ENCODE measurements at places on chromosomes 2 and 18.

DNA sequence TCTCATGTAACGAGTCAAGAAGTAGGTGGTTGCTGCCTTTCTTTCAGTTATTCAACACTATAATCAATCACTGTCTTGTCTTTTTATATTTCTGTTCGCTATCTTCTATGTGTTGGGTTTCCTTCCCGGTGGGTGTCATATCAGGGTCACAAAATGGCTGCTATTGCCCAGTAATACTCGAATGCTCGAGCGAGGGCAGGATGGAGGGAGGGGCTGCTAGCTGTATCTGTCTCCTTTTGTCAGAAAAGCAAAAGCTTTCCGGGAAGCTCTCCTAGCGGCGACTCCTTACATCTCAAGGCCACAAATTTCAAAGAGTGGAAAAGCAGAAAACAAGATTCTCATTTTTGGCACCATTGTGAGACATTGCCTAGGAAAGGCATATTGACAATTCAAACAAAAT, 16.4 kb upstream of the GALNT3 start:
- DNase-seq, result no peak

DNA sequence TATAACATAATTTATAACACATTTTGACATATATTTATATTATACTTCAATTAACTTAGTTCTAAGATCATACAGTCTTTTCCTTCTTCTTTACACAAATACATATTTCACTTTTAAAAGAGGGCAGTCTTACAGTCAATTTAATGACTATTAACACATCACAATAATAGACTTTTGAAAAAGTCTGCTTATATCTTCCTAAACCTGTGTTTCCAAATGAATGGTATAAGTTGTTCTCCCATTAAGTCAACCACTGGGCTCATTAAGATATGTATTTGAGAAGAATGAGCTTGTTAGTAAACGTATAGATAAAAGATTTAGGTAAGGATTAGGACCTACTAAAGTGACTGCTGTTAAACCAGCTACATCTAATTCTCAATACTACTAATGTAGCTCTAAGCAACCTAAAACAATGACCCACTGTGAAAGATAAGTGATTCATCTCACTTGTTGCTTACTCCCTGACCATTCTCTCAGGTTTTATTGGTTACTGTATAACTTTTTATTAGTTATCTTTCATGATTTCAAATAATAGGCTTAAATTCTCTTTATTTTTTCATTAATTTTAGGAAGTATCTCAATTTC, 27.0 kb downstream of the SLC40A1 start:
- no peak for DNase-seq

GRCh38 chr2:16008331-16008850, 68.0 kb downstream of the MYCN start:
- no peak for DNase-seq

- DNase-seq, result no peak
Measured at GRCh38 chr2:86783615-86784339, 6.9 kb downstream of the CD8A start.

GRCh38 chr2:156864325-156864724, 393.2 kb upstream of the GALNT5 start:
- DNase-seq, result no peak

GRCh38 chr18:36821681-36822080, 7.1 kb downstream of the TPGS2 start:
- DNase-seq, result no peak

DNA sequence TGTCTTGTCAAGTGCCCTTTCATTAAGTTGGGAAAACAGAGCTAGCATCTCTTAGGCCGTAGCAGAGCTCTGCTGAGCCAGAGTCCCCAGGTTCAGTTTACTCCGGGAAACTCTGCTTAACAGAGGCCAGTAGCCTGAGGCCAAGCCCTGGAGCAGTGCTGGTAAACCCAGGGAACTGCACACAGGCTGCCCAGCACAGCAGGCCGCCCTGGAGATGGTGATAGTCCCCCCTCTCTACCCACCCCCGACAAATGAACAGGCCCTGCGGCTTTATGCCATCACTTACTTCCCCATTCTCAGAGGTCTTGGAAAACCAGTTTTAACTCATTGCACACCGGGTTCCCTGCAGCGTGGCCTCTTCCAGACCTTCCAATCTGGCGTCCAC, 3.5 kb downstream of the CNNM4 start:
- peak; percentile 75 for DNase-seq

- no peak for DNase-seq
Measured at GRCh38 chr2:20207051-20207450, 17.9 kb downstream of the SDC1 start.

GRCh38 chr2:191748528-191749180, 70.7 kb downstream of the NABP1 start:
- no peak for DNase-seq

GRCh38 chr2:196249860-196250259, 78.5 kb upstream of the STK17B start:
- peak; percentile 50 for DNase-seq

DNA sequence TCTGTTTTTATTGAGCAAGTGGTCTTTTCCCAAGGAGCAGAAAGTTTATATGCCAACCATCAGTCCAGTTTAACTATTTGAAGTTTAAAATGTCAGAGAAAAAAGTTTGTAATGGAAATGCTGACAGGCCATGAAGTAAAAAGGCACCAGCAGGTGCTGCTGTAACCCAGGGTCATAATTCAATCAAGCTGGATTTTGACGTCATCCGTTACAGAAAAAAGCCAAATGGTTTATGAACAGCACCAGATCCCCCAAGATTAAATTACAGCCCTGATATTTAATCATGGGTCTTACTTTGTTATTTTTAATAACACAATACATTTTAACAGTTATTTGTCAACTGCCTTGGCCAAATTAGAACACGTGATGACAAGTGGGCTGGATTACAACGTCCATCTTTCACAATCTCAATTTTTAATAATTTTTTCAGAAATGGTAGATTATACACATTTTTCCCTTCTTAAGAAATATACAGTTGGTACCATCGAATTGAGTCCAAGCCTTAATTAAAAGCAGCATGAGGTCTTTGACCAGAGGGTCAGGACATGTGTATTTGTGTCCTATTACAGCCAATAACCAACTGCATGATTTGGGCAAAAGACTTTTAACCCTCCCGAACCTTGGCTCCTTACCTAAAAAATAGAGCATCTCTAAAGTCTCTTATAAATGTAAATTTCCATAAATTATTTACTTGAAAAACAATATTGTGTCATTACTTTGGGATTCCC, 10.0 kb downstream of the TCF4 start:
- no peak for DNase-seq

- no peak for DNase-seq
Measured at GRCh38 chr2:216148983-216149382, 39.8 kb downstream of the XRCC5 start.

DNA sequence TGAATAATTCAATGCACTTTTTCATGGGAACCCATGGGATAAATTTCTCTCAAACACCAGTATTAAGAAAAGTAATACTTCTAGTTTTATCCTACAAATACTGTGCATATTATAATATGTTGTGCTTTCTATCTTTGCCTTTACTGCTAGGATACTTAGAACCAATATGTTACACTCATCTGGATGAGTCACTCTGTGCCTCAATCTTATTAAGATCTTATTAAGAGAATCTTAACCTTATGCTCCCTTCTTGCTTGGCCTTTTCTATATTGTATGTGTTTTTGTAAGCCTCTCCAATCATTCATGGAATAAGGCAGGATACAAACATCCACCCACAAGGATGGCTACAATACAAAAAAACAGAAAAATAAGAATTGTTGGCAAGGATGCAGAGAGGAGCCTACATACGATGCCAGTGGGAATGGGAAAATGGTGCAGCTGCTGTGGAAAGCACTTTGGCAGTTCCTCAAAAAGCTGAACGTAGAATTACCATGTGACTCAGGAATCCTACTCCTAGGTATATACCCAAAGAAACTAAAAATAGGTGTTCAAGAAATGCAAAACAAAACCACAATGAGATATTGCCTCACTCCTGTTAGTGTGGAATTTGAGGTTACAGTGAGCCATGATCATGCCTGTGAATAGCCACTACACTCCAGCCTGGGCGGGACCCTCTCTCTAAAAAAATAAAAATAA, 10.7 kb upstream of the TWSG1 start:
- no peak for DNase-seq

- DNase-seq, result no peak
Measured at GRCh38 chr2:179106676-179107428, 56.9 kb upstream of the CCDC141 start.

DNA sequence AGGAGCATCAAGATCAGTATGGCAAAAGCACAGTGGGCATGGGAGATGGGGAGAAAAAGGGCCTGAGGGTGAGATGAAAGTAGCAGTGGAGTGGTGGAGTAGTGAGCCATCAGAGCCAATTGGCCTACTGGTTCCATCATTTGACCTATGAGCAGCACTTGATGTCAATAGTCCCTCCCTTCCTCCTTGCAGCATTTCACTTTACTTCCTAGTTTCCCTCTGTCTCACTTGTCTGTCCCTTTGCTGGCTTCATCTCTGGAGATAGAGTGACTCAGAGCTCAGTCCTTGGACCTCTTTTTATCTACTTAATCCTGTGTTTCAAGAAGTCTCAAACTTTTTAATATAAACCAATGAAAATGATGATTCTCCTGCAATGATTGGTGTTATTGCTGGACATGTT, 32.1 kb downstream of the FBXO48 start:
- no peak for DNase-seq

GRCh38 chr2:8861797-8862196, 24.4 kb upstream of the KIDINS220 start:
- no peak for DNase-seq

DNA sequence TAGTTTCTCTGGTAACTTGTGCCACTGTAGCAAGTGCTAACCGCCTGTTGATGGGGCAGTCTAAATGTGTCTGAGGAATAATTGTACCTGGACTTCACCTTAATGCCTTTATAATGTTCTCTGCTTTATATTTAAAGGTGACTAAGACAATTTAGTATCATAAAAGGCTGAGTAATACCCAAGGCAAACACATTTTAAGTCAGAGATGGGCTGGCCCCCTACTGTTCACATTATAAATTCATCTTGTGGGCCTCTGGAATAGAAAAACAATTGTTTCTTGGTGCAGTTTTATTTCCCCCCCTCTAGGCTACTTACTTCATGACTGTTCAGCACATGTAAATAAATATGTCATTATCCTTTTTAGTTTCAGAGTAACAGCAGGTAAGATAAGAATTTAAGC, 559.3 kb upstream of the PIK3C3 start:
- DNase-seq, result no peak

- DNase-seq, result no peak
Measured at GRCh38 chr18:35387152-35387571, 10.0 kb upstream of the ZNF396 start.

DNA sequence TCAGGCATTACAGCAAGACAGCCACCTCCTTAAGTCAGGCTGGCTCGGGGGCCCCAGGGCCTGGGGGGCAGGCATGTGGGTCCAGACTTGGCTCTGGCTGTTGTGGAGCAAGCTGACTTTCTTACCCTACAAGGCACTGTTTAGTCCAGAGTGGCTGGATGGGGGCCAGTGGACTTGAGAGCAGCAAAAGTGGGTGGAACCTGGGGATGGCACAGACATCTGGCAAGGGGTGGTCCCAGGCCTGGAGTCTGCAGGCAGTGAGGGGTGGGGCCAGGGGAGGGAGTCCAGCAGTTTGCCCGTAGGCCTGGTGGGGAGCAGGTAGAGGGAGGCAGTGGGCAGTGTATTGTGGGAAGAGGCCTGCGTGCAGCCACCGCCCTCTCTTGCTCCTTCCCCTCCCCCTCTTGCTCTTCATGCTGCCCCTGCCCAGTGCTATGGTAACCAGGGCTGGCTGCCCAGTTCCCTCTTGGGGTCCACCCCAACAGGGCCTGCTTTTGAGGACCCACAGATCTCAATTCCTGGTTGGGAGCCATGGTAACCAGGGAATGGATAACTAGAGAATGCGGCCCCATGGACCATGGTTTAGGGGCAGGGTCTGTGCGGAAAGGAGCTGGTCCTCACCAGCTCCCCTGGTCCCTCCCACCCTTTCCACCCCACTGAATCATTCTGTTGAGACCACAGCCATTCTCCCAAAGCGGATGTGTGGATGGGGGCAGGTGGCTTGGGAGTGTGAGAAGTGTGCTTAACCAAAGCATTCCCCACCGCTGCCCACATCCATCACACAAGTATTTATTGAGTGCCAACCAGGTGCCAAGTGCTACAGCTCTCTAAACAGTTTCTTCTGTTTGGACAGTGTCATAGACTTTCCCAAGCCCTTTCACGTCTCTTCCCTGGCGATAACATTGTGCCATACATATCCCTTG, 19.3 kb downstream of the SPEG start:
- no peak for DNase-seq

DNA sequence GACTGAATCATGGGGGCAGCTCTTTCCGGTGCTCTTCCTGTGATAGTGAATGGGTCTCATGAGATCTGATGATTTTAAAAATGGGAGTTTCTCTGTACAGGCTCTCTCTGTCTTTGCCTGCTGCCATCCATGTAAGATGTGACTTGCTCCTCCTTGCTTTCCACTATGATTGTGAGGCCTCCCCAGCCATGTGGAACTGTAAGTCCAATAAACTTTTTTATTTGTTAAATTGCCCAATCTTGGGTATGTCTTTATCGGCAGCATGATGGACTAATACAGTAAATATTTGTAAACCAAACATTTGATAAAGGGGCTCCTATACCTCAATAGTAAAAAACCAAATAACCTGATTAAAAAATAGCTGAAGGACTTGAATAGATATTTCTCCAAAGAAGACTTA, 77.3 kb downstream of the INSIG2 start:
- DNase-seq, result no peak

- no peak for DNase-seq
Measured at GRCh38 chr18:58407263-58407648, 221.6 kb downstream of the ALPK2 start.

DNA sequence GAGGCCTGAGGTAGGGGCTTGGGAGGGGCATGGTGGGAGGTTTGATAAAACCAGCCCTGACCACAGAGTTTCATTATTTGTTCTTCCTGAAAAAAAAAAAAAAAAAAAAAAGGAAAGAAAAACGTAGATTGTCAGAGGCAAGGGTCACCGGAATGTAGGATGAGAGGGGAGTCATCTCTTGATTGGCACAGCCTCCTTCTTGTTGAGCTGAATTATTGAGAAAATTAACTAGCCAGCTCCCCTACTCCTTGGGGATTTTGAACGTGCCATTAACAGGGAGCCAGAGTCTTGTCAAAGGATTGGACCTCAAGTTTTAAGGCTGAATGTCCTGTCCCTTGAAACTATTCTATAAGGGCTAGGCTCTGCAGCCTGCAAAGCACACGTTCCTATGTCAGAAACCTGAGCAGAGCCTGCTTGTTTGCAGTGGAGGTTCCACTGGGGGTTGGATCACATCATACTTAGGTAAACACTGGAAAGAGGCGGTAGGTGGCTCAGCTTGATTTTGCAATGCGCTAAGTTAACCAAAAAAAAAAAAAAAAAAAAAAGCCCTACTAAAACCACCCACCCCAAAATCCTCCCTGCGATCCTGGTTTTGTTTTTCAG, 2.3 kb downstream of the INHBB start:
- no peak for DNase-seq

GRCh38 chr2:177044671-177045070, 167.9 kb upstream of the HNRNPA3 start:
- DNase-seq, result no peak

- no peak for DNase-seq
Measured at GRCh38 chr2:98946855-98947254, 10.8 kb upstream of the CRACDL start.

- DNase-seq, result no peak
Measured at GRCh38 chr2:60811491-60812375, 55.7 kb downstream of the PAPOLG start.
